ENCODE measurements at places on chromosomes 6 and 20.
A peak's percentile ranks its signal among the peaks of the same experiment; 100 is the strongest.

DNA sequence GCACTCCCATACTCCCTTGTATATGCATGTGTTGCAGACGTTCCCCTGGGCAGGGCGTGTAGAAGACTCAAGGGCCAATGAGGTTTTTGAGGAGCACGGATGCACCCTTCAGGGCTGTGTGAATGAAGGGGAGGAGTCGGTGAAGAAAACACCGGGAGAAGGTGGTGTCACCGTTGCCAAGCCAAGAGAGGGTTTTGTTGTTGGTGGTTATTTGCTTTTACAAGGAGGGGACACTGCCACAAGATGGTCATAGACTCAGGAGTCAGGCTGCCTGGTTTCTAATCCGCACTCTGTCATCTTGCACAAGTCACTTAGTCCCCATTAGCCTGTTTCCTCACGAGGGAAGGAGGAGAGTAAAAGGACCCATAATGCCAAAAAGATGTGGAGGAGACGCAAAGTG lies 124.0 kb downstream of the PXDC1 start:
- no peak for DNase-seq

- DNase-seq = peak; percentile 41
These were observed 485 bp downstream of the TGIF2 start for GRCh38 chr20:36573798-36574365.

DNA sequence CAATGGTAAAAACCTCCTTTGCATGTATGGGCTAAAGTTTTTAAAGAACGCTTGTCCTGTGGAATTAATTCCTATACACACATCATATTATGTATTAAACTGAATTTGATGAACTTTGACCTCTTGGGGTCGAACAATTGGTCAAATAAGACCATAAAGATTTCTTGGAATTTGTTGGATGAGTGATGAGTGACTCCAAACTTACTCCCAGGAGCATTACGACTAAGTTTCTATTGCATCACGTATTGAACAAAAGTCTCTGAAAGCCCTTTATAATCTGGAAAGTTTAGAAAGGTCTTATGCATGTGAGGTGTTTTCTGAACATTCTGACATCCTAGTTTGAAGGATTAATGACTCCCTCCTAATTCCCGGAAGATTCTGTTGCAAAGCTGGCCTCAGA lies 126.9 kb upstream of the BMP5 start:
- DNase-seq = no peak

GRCh38 chr6:126963077-126963809 lies 155.2 kb upstream of the RSPO3 start:
- DNase-seq = no peak

- no peak for DNase-seq
These were observed 37.9 kb downstream of the AGPAT4 start for GRCh38 chr6:161235776-161236633.

GRCh38 chr20:21048841-21049273 lies 57.3 kb downstream of the LINC00237 start:
- peak; percentile 15 for DNase-seq

GRCh38 chr20:1309439-1309847 lies 19.5 kb downstream of the SDCBP2 start:
- no peak for DNase-seq

- no peak for DNase-seq
These were observed 34.0 kb downstream of the RSPO4 start for GRCh38 chr20:967796-968742.

- no peak for DNase-seq
These were observed 438.1 kb downstream of the BCKDHB start for GRCh38 chr6:80544555-80544954.

DNA sequence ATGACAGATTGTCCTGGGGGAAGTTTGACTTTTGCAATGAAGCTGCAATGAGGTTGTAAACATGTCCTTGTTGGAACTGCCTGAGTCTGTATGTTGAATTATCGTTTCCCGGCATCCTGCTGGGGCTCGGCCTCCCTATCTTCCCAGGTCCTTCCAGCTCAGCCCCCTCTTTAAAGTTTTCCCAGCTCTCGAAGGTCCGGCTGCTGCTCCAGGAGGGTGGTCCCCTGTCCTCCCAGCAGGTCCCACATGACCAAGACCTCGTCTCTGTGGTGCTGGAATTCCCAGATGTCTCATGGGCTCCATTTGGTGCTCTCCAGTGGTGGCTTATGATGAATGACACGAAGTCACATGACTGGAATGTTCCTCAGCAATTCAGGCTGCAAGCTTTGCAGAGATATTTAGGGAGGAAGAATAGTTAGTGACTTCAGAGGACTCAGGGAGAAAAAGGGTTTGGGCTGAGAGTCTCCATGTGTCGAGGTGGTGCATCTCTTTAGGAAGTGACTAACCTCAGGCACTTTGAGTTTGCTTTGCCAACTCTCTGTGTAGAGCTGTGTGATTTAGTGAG lies 21.4 kb downstream of the SMOC2 start:
- no peak for DNase-seq

All from neuronal stem cell (in vitro differentiated cells).